ENCODE measurements at places on chromosomes 2 and 18.

DNA sequence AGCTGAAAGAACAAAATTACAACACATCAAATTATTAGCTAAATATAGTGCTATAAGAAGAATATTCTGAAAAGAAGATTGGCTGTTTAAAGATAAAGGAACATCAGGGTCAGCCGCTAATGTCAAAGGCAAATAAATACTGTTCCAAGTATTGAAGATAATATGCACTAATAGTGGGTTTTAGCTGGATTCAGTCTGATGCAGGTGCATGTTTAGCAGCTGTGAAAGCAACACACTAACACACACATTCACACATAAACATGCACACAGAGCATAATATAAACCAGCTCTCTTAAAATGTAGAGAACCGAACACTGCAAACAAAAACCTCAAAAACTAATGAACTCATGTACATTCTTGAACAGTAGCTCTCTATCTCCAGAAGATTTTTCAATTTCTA lies 634.6 kb downstream of the ERBB4 start:
- no peak for DNase-seq

- DNase-seq: peak; percentile 54
These were observed 293.0 kb upstream of the HS6ST1 start for GRCh38 chr2:128611421-128612320.

- peak; percentile 47 for DNase-seq
These were observed 22.8 kb downstream of the SNORC start for GRCh38 chr2:232892843-232893242.

DNA sequence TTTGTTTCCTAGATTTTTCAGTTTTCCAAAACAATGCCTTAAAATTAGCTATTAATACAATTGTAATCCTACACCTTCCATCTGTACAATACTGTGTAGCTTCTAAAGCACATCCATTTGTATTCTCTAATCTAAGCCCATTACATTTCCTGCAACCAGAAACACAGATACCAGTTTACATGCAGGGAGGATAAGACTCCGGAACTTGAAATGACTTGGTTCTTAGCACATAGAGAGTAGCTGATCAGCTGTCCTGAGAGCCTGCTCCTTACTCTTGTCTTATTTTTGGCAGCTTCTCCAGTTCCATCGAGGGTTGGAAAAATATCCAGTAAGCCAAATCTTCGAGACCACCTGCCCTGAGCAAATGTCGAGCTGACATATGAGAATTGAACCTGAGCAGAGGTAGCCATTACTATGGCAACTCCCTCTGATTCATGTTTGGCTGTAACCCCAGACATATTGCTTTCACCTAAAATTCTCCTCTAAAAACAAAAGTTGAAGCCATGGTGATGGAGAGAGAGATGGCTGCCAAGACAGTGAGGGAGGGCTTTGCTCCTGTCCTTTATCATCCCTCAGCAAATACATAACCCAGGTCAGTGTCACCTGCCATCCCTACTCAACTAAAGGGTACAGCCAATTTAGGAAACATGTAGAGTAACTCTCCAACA lies 542.8 kb downstream of the IRS1 start:
- DNase-seq: no peak

GRCh38 chr2:166632616-166633015 lies 138.6 kb upstream of the SCN7A start:
- DNase-seq: no peak

DNA sequence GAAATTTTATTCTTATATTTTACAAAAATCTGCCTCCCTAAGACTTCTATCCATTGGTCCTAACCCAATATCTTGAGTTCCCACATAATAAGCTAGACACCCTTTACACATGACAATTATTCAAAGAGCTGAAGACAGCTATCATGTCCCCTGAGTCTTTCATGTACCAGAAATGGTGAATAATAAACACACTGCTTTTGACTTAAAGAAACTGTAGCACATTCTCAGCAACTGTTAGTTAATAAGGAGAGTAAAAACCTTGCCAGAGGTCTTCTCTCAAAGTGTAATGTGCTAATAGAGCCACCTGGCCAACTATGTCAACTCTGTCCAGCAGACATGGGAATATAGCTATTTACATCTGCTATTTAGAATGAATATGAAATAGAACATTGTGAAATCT lies 109.7 kb upstream of the ARL5A start:
- no peak for DNase-seq

- DNase-seq: no peak
These were observed 76.3 kb downstream of the CLHC1 start for GRCh38 chr2:55155764-55156281.

- no peak for DNase-seq
These were observed 52.5 kb downstream of the ASXL3 start for GRCh38 chr18:33630476-33630875.

DNA sequence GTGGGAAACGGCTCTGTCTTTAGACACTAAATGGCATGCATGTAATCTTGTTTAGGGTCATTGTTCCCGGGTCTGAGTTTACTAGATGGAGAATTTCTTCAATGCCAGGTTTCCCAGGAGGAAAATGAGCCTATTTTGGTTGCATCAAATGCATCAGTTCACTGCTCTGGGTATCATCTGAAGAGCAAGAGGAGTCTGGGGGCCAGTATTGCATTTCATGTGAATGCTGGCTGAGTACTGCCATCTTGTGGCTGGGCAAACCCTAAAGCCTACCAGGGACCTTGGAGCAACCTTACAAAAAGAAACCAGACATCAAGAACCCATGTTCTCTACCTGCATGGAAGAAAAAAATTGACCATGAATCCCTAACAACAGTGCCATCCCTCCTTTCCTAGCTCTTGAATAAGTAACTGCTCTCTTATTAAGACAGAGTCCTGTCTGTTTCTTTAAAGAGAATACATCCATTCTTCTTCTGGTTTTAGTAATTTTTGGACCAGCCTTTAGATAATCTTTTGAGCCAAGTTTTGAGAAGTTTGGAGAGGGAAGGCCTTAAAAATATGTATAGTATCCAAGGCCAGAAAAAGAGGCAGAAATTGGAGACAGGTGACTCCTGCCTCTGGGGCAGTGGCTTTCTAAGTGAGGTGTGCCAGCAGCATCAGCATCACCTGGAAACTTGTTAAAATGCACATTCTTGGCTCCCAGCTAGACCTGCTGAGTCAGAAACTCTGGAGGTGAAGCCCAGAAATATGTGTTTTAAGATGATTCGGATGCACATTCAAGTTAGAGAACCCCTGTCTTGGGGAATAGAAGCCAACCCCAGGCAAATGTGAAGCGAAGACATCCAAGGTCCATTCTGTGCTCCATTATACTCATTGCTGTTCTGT lies 261.0 kb upstream of the CXCR4 start:
- DNase-seq: no peak

DNA sequence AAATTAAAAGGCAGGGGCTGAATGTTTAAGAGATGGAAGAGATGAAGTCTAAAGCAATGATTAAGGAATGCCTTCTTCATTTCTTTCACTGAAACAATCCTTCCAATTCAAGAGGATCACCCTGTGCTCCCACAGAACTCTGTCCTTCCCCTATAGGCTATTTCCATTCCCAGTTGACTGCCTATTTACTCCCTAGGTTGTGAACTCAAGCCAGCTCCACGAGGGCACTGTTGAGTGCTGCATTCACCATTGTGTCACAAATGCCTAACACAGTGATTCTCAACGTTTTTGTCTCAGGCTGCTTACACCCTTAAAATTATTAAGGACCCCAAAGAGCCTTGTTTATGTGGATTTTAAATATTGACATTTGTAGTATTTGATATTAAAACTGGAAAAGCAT lies 112.4 kb downstream of the AOX1 start:
- DNase-seq: no peak

DNA sequence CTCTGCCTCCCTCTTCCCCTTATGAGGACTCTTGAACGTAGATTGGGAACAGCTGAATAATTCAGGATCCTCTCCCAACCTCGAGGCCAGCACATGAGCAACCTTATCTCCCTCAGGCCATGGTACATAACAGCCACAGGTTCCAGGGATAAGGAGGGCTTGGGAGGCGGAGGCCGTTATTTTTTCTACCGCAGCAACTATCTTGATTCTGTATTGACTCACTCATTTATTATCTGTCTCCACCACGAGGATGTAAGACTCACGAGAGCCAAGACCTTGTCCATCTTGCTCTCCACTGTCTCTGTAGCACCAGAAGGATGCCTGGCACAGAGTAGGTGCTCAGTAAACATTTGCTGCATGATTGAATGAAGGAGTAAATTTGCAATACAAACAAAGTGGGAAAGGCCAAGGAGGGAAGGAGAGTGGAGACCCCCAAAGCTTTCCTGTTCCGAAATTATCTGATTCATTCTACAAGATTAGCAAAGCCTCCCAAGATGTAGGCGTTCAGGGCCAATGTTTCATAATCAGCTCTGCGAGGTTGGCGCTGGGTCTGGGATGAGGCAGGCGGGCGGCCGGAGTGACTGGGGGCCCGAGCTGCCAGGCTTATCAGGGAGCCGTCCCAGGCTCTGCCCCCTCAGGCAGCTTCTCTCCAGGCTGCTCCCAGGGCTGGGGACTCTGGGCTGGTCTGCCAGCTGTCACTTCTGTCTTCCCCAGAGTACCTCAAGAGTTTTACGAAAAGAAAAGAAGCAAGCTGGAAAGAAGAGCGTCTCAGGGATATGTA lies 31.6 kb downstream of the INPP5D start:
- peak; percentile 41 for DNase-seq

DNA sequence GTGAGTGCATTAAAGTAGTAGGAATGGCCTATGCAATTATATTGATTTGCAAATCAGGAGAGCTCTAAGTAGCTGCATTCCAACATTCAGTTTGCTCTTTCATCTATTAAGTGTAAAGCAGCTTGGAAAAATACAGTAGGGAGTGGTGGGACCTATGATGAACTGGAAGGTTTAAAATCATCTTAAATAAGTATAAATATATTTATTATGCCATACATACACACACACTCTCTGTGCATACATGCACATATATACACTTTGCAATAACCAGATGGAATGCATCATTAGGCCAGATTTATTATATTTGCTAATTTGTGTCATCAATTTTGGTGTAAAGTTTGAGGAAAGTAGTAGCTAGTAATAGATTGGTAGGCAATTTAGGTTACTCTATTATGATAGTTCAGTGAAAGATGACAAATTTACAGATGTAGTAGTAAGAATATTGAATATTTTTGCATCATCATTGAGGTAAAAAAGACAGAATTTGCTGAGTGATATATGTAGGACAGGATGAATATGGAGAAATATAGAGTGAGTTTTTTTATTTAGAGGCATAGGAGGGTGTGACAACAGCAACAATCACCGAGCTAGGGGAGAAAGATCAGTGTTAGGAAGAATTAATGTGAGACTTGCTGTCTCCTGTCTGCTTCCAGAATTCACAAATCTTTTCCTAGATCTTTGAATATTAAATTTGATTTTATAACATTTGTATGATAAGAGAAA lies 961.0 kb upstream of the CDH2 start:
- no peak for DNase-seq

GRCh38 chr2:197559681-197560080 lies 43.8 kb downstream of the MOB4 start:
- no peak for DNase-seq

DNA sequence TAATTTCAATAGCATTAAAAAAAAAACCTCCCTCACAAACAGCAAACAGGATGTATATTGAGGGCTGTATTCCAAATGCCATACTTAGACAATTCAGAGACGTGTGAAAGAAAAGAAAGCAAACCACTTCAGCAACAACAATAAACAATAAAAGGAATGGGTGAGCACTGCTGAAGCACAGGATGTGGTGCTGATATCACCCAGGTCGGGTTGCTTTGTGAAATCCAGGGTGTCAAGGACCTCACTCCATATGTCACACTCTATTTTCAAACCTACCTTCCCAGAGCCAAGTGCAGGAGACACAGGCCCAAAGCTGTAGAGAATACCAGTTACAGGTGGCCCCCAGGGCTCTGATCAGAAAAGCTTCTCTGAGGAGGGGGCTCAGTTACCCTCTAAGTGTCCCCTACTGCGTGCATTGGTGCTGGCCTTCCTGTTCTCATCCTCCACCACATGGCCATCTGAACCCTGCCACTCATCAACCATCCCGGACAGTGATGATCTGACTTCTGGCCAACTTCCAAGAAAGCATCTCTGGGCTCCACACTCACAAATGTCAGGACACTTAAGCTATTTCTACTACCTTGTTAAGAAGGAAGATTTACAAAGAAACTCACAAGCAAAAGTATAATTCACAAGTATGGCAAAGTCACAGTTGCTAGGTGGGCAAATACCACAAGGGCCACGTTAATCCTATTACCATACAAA lies 363.0 kb downstream of the SS18 start:
- no peak for DNase-seq

DNA sequence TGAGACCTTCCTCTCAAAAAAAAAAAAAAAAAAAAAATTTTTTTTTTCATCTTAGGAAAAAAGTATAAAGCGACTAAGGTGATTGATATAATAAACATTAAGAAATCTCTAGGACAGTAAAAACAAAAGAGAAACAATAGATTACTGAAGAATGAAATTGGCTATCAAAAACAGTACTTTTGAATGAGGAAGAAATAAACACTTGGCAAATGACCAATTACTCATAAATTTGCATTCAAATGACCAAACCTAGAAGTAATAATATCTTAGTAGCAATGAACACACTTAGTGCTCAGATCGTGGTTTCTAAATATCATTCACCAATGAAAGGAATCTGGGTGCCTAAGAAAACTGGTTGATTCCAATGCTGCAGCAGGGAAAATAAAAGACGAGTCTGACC lies 10.3 kb upstream of the SCRN3 start:
- no peak for DNase-seq

DNA sequence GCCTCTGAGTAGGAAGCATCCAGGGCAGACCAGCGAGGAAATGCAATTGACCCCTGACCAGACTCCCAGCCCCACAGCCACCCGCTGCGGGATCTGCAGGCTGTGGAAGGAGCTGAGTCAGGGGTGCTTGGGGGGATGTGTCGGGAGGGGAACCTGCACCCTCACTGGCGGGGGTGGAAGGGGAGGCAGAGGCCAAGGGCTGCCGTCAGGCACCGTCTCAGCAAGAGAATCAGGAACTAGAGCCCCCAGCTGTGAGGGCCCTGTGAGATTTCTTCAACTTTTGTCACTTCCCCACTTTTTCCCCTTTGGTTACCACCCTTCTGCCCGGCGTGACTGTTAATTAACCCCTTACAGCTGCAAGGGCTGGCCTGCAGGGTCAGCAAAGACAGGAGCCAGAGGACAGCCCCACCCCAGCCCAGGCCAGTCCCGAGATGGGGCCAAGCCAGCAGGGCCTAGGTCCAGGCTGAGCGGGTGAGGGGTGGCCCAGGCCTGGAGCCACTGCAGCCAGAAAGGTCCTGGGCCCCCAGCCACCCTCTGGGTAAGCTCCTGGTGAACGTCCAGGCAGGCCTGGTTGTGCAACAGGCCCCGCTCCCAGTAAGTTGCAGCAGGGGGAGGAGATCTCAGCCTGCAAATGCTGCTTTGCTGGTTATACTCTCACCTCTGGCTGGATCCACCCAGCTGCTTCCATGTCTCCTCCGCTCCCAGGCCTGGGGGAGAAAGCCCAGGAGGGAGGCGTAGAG lies 147.0 kb upstream of the ID2 start:
- DNase-seq: peak; percentile 89

DNA sequence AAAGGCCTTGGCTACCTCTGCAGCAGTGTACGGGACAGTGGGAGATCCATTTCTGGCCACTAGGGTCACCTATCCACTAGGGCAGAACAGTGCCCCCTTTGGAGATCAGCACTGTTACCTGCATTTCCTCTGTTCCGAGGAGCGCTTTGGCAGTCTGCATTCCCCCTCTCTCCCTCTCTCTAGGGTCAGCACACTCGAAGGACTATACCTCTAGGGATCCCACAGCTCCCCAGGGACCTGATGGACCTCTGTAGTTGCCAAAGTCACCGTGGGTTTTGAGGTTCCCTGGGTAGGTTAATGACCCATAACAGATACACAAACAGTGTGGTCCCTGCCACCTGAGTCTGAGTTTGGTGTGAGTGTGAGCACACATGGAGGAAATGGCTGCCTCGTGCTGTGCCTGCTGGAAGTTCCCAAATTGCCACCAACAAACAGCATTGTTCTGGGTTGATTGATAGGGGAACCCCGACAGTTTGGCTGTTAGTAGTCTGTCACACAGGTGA lies 99.8 kb upstream of the VWC2L start:
- DNase-seq: no peak

Measured in upper lobe of right lung (tissue), 1 donor.